ENCODE measurements at places on chromosomes 3 and 15. TPM values are rescaled to one million over a fixed set of nuclear protein-coding genes. Genes with fewer than 3 reads are reported as not detected.

DNA sequence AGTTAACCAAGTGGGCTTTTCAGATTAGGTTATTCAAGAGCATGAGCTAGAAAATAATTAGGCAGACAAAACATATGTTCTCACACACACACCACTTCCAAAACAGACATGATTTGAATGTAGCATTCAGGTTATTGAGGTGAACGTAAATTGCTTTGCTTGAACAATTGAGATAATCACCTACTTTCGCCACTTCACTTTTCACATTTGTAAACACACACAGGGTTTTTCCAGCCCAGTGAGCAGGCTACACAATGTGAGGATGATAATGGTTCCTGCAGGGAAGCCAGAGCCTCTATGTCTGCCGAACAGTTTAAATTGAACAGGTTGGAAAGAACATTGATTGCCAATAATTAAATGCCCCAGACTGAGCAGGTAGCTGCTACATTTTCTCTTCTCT, 560.8 kb downstream of the OCA2 start:
- DNase-seq = no peak

STAC gene
- total RNA-seq = 1.1 TPM

KIF15 gene
- 0.42 TPM for total RNA-seq

CCR8 gene
- not detected for total RNA-seq

CHRD gene
- 11.3 TPM for total RNA-seq

TMEM39A gene
- 61.9 TPM for total RNA-seq

DNA sequence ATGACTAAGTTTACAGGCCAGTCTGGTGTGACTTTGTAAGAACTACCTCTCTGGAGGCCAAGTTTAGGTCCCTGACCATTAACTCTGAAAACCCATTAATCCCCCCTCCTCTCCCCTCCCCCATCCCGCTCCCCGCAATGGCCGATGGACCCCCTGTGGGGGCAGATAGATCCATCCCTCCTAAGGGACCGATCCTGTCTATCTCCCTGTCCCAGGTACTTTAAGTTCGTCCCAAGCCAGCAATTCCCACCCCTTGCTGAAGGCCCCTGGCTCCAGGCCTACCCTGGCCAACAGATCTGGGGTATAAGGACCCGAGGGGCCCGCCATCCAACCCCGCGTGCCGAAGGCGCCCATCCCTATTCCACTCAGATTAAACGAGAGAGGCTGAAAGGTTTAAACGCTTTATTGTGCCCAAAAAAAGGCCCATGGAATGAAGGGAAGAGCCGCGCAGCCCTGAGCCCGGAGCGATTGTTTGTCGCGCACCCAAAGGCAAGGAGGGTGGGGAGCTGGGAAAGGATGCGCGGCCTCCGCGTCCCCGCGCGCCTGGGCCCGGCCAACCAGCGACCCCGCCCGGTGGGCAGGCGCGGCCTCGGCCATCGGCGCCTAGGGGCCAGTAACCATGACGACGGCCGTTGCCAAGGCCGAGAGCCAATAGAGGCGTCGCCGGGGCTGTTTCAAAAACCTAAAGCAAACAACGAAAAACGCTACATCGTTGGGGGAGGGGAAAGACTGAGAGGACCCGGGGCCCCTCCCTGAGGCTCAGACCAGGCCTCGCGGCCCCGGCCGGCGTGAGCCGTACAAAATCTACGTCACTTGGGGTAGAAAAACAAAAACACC, 35.9 kb downstream of the HMCES start:
- DNase-seq = peak; percentile 95

DNA sequence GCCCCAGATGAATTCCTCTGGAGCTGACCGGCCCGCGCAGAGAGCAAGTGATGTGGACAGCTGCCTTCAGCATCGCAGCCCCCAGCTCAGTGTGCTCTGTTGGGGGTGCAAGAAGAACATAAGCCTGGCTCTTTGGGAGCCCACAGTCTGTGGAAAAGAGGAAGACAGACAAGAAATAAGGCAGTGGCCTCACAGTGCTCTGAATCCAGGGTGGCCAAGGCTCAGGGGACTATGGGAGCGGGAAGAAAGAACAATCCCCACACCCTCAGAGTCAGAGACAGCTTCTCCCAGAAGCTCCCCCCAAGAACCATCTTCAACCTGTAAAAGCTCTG, 277 bp upstream of the HDDC3 start:
- DNase-seq = no peak

CEP19 gene
- total RNA-seq = 1.3 TPM

DNA sequence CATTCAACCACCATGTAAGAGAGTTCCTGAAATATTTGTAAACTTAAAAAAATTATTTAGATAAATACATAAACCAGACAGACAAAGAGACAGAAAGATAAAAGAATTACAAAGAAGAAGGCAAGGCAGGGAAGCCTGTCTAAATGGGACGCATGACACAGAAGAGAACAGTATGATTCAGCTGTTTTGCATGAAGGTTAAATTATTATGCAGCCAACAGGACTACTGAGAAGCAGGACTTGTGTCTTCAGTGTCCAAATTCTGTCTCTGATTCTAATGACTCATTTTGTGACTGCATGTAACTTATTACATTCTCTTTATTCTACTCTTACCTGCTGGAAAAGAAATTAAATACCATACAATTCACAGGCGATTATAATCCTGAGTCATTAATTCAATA, 340.4 kb upstream of the KCNMB2 start:
- DNase-seq = no peak

- no peak for DNase-seq
Observed at GRCh38 chr15:41881920-41882688, 11.7 kb downstream of the SPTBN5 start.

DNA sequence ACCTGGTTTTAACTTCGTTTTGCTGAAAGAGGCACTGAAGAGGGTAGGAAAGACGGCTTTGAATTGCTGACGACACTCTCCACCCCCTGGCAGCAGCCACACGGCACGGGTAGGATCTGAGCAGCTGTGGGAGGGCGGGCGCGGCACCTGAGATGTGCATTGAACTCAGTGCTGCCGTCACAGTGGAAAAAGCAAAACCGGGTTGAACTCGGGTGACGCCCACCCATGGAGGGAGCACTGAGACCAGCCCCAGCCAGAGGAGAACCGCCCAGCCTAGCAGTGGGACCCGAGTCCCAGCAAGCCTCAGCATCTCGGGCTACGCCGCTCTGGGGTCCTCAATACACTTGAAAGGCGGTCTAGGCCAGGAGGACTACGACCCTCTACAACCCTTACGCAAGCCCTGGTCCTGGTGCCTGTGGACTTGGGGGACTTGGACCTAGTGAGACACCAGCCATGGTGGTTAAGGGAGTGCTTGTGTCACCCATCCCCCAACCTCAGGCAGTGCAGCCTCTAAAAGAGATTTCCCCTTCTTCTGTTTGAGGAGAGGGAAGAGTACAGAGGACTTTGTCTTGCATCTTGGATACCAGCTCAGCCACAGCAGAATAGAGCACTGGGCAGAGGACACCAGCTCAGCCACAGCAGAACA, 50.0 kb upstream of the RPL35A start:
- no peak for DNase-seq

APOD gene
- total RNA-seq = 362 TPM

DNA sequence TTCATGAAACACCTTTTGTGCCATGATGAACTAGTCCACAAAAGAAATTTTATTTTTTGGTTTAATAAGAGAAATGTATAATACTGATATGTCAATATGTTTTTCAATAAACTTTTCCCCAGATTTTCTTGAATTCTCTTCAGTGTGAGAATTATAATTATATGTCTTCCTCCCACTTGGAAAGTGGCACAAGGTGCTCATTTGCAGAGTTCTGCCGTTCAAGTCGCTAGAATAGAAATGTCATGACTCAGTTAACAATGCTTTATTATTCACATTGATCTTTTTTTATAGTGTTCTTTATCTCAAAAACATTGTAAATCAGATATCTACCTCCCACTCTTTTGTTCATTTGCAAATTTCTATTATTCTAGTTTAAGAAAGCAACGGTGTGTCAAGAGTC, 87.3 kb downstream of the MDFIC2 start:
- no peak for DNase-seq

DNA sequence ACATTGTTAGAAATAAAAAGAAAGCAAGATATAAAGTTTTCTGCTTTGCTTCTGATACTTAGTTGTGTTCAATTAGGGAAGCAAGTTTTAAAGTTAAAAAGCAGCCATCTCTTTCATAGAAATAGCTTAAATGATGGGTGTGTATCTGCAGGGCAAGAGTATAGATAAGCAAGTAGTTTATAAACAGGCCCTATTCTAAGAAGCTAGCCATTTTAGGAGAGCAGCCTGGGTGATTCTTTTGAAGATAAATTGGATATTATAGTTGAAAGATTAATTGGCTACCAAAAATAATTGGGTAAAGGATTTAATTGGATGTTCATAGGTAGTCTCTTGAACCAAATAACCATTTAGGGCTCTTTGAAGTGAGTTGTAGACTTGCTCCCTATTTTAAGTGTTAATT, 5.6 kb downstream of the EIF3J start:
- no peak for DNase-seq

DNA sequence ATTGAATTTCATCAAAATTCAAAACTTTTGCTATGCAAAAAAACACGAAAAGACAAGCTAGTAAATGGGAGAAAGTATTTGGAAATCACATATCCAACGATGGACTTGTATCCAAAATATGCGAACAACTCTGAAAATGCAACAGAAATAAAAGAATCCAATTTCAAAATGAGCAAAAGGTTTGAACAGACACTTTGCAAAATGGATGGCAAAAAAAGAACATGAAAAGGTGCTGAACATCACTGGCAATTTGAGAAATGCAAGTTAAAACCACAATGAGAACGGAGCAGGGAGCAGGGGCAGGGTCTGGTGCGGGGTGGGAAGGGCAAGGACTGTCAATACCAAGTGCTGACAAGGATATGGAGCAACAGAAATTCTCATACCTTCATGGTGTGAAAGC, 23.1 kb upstream of the FOXP1 start:
- no peak for DNase-seq

DNA sequence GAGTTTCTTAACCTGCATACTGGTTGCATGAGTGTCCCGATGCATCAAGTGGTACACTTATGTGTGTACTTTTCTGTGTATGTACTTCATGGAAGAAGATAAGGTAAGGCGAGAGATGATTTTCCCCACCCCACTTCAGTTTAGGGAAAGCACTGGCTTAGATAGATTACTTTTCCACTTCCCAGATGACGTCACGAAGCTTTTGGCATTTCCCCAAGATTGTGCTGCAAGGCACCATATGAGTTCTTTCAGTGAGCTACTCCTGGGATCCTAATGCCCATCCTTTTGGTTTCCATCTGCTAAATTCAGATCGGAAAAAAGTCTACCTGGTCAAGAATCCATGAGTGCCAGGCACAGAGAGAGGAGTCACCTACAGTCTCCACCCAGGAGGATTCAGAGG, 4.5 kb downstream of the IL17RB start:
- DNase-seq = no peak

- no peak for DNase-seq
Observed at GRCh38 chr3:170513642-170514041, 72.2 kb downstream of the SLC7A14 start.

GRCh38 chr3:3603351-3603750, 195.9 kb upstream of the LRRN1 start:
- DNase-seq = no peak

SERINC4 gene
- total RNA-seq = 0.22 TPM

DNA sequence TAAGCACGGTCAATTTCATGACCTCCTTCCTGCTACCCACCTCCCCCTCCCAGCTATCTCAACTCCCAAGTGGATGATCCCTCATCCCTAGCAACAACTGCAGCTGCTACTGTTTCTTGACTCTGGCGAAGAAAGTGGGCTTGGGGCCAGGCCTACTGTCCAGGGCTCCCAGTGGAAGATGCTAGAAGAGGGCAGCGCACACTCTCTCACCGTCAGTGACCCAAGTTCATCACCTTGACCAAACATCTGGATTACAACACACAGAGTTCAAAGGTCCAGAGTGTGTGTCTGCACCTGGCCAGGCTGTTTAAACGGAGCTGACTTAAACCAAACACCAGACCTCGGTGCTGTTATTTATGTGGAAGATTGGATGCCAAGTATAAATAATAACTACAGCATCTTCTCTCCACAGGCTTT, 385.6 kb downstream of the SHQ1 start:
- no peak for DNase-seq

DNA sequence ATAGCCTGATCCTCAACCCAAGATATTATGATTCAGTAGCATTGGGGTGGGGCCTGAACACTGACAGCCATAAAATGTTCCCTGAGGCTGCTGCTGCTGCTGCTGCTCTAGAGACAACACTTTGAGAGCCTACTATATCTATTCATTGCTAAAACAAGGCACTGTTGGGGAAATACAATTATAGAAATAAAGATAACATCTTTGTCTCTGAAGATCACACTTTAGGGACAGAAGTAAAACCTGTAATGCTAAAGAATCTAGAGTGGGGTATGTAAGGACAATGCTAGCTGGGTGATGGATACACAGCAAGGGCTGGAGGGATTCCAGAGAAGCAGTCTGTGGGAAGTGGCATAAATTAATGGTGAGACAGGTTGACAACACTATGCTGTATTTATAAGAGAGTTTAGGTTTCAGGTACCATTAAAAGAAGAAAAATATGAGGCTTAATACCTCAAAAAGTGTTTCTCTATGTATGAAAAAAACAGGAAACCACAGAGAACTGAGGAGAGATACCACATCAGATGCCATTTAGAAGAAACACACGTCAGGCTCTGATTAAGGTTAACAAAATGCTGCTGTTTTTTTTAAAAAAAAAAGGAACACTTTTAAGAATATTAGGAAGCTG, 115.9 kb downstream of the CBLB start:
- no peak for DNase-seq

SPRED1 gene
- total RNA-seq = 43.6 TPM

GRCh38 chr15:101562428-101563059, 73.0 kb upstream of the PCSK6 start:
- no peak for DNase-seq

DNA sequence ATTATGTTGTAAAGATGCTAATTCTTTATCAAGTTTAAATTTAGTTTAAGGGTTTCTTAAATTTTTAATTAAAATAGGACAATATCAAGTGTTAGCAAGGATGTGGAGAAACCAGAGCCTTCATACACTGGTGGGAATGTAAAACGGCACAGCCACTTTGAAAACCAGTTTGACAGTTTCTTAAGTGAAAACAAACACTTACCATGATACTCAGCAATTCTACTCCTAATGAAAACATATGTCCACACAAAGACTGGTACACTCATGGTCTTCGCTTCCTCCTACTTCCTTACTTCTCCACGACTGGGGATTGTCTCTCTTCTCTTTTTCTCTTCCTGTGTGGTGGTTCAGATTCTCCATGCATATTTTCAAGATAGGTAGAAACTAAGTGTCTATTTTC, 9.2 kb downstream of the SKIC8 start:
- DNase-seq = no peak

GRCh38 chr3:133955892-133956291, 60.2 kb upstream of the RAB6B start:
- DNase-seq = no peak

- no peak for DNase-seq
Observed at GRCh38 chr3:111238885-111239284, 167.3 kb downstream of the NECTIN3 start.

Measured in mesenteric fat pad (tissue), 1 donor.